ENCODE measurements at places on chromosomes 12 and 14. TPM values are rescaled to one million over a fixed set of nuclear protein-coding genes. Genes with fewer than 3 reads are reported as not detected.

Gene RPS6KA5
- total RNA-seq, result 4.6 TPM

DNA sequence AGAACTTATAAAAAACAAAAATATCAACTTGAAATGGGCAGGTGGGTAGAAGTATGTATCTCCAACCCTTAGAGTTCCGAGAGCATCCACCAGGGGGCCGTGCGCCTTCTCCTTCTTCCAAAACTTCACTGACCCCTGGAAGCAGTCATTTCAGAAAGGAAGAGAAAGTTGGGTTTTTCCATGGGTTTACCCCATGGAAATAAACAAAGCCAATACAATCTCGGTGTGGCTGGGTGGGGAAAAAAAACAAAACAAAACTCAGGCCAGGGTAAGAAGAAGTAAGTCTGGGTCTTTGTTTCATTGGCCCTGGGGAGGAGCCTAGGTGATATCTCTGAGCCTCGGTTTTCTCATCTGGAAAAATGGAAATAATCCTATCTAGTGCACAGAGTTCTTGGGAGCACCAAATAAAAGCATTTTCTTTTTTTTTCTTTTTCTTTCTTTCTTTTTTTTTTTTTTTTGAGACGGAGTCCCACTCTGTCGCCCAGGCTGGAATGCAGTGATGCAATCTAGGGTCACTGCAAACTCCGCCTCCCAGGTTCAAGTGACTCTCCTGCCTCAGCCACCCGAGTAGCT, 33.6 kb upstream of the HNF1A start:
- peak; percentile 34 for DNase-seq

GRCh38 chr12:120584343-120585149, 3.3 kb upstream of the POP5 start:
- no peak for DNase-seq

DNA sequence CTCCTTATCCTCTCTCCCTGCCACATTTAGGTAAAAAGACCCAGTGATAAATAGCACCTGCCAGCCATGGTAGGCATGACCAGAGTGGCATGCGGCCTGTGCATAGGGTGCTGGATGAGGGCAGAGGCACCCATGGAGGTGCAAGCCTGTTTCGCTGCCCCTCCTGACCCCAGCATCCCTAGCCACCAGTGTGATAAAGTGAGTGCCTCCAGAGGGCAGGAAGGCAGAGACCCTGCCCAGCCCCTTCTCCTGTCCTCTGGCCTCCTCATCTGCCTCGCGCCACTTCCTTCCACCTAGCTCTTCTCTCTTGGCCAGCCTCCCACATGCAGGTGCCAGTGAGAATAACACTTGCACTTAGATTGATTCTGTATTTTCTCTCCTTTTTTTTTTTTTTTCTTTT, 108.3 kb upstream of the FUT8 start:
- no peak for DNase-seq

DNA sequence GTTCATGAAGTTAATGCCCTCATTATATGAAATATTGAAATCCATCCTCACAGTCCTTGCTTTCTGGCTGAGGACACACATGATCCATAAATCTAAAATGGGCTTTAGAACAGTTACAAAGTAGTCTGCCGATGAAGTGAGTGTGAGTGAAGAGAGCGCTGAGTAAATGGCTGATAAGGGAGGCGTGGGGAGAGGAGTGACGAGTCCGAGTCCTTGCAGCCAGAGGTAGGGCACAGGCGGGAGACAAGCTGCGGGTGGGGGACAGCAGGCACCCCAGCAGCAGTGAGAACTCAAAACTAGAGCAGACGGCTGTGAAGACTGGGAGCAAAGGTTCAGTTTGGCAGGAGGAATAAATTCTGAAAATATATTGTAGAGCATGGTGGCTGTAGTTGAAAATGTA, 140.1 kb upstream of the ATP2B1 start:
- no peak for DNase-seq

DNA sequence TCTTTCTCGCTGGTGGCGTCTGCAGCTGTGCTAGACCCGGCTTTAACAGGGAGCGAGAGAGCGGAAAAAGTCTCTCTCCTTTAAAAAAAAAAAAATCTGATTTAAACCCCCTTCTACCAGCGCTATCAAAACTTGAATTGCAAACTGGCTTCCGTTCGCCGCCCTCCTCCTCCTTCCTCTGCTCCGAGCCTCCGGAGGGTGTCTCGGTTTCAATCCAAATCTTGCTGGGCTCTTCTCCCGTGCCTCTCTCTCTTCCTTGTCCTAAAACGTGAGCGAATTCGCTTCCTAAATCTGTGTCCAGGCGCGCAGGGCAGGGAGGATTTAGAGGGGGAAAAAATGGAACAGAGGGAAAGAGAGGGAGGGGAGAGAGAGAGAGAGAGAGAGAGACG, 272 bp downstream of the TBX3 start:
- DNase-seq, result no peak

Gene MMP14
- total RNA-seq, result 0.30 TPM

- no peak for DNase-seq
Measured at GRCh38 chr12:106119301-106119700, 19.5 kb downstream of the NUAK1 start.

DNA sequence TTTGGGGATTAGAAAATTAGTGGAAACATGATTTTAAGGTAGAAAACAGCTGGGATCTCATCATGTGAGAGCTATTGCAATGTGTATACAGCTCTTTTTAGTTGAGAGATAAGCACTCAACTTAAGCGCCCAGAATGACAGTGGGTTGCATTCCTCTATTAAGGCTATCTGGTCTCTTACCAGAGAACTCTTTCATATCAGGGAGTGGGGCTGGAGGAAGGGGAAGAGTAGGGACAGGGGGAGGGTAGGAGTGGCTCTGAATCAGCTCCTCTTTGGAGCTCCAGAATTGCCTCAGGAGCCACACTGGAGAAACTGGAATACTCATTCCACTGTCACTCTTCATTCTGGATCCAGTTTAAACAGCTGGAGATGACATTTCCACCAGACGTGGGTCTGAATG, 9.2 kb upstream of the PLEKHG3 start:
- no peak for DNase-seq

Gene PROX2
- total RNA-seq, result not detected

Gene CPNE6
- not detected for total RNA-seq

DNA sequence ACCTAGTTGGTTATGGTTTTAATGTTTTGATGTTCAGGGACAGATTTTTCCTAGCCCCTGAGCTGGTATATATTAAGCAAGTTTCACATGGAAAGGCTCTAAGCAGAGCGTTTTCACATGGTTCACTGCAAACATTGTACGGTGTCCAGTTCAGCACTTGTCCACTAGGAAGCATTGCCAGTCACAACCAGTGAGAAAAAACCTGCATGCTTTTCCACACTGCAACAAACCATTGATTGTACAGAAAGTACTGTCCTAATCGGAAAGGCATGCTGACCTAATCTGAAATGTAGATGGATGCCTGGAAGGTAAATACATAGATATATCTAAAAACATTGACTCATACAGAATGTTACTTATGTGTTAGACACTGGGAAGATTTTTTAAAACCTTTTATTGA, 25.0 kb upstream of the NPAS3 start:
- peak; percentile 4 for DNase-seq

GRCh38 chr14:74255281-74255680, 16.0 kb downstream of the VSX2 start:
- DNase-seq, result no peak

DNA sequence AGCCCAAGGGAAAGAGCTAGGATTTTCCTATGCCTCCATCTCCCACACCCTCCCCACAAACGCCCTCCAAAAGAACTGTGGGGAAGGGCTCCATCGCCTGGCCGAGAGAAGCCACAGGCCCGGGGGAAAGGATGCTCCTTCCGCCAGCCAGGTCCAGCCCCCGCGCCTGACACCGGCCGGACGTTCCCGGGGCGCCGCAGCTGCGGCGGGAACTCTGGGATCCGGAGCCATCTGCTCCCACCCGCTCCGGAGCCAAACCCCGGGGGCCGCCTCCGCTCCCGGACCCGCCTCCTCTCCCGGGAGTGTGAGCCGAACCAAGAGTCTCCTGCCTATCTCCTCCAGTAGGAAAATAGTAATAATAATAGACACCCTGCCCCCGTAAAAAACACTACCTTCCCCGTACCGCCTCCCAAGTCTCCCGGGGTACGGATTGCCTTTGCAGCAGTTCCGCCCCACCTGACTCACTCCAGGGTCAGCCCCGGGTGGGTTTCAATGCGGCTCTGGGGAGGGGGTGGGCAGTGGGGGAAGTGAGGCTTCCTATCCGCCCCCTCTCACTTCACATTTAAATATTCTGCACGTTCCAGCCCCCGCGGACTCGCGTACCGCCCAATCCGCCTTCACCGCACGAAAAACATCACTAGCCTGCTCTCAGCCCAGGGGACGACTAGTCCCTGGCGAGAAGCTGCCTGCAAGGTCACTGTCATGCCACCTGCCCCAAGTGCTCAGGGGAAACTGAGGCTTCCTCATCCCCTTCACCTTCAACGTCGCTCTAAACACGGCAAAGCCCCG, 2.4 kb downstream of the AGAP2 start:
- peak; percentile 48 for DNase-seq

- DNase-seq, result no peak
Measured at GRCh38 chr12:2759733-2760132, 35.0 kb upstream of the FKBP4 start.

DNA sequence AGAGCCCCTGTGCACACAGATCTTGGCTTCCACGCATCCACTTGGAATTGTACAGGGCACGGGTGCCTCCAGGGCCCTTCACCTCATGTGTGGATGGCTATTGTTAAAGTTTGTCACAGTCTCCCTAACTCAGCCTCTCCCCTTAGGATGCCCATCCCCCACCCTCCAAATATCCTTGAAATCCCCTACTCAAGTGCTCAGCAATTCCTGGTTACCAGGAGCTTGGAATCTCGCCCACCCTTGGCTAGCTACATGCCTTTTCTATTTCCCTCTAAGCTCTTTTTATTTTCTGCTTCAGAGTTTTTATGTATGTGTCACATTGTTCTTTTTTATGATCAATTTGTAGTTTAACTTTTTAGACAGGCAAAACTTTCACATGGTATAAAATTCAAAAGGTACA, 13.0 kb upstream of the NR1H4 start:
- no peak for DNase-seq

- DNase-seq, result peak; percentile 56
Measured at GRCh38 chr12:107402041-107403022, 283.3 kb upstream of the PWP1 start.

DNA sequence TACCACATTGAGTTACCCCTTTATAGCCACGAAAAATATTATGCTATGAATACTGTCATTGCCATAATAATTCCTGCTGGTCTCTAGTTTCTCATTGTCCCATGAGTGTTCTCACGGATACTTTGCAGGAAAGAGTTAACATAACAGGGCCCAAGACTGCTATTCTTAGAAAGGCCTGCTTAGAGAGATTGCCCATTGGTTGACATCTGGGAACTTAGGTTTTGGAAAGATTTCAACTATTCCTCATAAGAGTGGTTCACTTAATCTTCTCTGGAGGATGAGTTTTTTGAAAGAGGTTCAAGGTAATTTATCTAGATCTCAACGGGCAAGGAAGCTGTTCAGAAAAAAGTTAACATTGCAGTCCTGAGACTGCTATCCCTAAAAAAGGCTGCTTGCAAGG, 18.4 kb upstream of the PRPF39 start:
- no peak for DNase-seq

- no peak for DNase-seq
Measured at GRCh38 chr14:23015618-23016017, 5.7 kb upstream of the C14orf93 start.

GRCh38 chr14:31703056-31703455, 141.9 kb downstream of the NUBPL start:
- no peak for DNase-seq

Gene MSRB3
- 16.2 TPM for total RNA-seq

- peak; percentile 33 for DNase-seq
Measured at GRCh38 chr14:67411820-67412421, at the start of gene PLEK2. Gene PLEK2, minus strand, starts transcription at chr14:67412165. Its CDS starts 106 bp downstream, at chr14:67412059.

Gene PTPN11
- 110 TPM for total RNA-seq

DNA sequence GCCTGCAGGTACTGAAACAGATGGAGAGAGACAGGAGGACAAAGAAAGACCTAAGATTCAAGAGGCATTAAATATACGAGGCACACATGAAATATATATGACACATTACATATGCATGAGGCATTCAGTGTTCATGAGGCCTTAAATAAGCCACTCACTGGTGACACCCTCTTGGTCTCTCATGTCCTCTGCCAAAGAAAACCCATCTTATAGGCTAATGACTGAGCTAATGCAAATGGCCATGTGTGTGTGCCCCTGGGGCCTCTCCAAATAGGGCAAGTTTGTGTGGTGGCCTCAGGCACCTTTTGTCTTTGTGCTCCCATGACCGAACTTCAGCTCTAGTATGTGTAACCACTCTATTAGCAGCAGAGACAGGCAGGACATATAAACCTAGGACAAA, 18.8 kb downstream of the COQ6 start:
- no peak for DNase-seq

Gene SAMD15
- total RNA-seq, result 0.75 TPM

Gene PLEKHD1
- not detected for total RNA-seq

- DNase-seq, result no peak
Measured at GRCh38 chr12:132205271-132206045, 61.2 kb downstream of the NOC4L start.

GRCh38 chr14:104560586-104560945, 19.0 kb upstream of the C14orf180 start:
- DNase-seq, result no peak

DNA sequence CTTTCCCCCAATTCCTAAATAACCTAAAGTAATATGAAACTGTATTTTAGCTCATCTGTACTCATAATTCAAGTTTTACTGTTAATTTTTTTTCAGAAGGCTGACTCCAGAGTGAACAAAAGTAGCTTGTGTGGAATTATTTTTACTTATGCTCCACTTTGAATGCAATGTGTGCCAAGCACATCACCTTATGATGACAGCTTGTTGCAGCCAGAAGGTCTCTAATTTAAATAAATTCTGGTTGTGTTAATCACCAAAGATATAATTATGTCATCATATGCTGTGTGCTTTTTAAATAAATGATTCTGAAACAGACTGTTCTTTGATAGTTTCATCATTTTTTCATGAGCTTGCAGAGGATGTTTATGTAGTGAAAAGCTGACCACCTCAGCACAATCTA, 283.1 kb downstream of the TMEM117 start:
- no peak for DNase-seq

Gene CD69
- not detected for total RNA-seq

DNA sequence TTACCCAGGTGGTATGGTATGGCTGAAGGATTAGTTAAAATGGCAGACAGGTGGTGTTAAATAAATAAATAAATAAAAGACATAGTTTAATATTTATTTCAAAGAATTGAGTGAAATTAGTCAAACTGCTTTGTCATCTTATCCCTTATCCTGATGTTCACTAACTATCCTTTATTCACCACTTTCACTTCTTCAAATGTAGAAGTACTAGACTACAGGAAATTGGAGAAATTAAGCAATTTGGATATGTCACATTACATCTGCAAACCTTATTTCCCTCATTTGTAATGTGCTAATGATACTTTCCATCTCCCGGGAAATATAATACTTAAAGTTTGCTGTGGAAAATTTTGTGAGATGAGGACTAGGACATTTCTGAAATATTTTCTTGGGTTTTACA, 1195.7 kb downstream of the LRFN5 start:
- no peak for DNase-seq

GRCh38 chr12:43883748-43884147, 47.9 kb downstream of the TMEM117 start:
- no peak for DNase-seq

Gene DDIT3
- 194 TPM for total RNA-seq
